ENCODE measurements at places on chromosomes 6 and 20.

DNA sequence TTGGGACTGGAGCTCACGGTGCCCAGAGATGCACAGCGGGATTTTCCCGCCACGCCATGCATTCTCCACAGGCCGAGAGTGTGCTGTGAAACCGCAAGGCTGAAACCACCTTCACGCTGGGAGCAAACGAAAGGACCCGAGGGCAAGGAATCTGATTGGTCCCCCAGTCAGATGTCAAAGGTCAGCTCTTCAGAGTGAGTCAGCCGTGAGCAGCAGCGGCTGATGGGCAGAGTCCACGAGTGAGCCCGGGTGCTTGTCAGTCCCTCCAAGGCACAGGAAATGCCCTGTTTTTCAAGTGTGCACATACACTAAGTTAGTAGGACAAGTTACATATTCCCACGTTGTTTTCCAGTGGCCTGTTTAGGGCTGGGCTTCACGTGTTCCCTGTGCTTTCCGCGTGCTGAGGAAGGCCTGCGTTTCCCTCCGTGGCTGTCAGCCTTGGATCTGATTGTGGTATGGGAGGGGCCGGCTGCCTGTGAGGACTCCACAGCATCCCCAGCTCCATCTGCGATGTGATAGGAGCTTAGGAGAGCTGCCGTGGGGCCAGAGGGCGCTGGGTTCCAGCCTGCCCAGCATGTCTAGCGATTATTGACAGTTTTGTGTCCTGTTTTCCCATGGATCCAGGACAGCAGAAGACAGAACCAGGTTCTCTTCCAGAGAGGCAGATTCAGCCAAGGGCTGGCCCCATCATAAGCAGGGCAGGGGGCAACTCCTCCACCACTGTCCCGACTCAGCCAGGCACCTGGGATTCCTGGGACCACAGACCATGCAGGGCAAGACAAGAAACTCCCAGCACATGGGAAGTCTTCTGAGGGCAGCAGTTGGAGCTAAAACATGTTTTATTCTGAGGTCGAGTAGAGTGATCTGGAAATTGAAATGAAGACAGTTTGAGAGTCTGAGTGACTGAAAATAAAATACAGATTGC lies 38.2 kb upstream of the FRMD1 start:
- DNase-seq, result no peak

DNA sequence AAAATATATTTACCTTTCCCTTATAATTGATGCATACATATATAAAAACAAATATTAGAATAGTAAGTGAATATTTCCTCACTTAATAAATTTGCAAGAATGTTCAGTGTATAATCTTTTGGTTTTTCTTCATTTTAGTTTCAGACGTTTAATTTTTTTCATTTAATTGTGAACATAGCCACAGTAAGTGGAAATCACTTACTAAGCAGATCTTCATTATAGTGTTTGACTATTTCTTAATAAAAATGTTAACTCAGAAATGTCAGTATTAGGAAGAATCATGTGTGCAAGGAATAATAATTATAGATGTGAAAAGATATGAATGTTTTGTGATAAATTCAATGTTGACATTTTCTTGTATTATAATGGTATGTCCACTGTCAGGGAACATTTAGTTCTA lies 27.4 kb downstream of the STXBP5 start:
- DNase-seq, result no peak

DNA sequence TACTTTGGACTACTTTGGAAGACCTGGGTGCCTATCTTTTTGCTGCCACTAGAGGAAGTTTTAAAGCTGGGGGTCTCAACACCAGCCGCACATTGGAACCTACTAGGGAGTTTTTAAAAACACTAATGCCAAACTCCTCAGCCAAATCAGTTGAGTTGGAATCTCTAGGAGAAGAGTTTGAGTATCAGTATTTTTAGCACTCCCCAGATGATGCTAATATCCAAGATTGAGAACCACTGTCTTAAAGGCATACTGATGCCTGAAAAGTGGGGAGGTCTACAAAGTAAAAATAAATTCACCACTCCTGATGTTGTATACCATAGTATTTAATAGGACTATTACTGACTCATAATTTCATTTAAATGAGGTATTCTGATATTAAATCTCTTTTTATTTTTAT lies 62.9 kb upstream of the COL21A1 start:
- DNase-seq, result no peak

DNA sequence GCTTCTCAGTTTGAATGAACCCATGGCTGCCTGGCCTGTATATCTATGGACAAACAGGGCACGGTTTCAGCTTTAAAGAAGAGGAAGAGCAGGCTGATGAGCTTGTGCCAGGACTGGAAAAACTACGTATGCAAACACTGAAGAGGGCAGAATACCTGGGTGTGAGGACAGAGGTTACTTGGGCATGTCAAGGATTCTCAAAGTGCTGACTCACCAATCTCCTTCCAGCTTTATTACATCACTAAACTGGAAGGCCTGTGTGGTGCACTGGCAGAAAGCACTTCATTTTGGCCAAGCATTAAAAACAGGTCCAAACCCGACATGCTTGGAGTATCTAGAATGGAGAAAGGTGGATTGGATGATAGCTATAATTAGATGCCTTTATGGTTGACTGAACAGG lies 95.2 kb downstream of the GMPR start:
- DNase-seq, result no peak

DNA sequence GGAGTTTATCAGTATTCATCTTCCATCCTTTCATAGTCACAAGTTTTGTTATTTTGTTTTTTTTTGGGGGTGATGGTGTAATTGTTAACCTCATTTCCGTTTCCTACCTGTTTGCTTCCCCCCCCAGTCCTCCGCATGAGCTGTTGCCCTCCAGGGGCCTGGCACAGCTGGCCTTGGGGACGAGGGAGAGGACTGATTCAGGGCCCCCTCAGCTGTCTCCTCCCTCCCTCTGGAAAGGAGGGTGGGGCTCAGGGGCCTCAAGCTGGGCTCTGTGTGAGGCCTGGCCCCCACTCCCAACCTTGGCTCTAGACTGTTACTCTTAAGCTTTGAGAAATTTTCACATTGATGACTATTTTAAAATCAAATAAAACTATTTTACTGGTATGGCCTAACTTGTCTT lies 4.0 kb downstream of the LRRC73 start:
- DNase-seq, result no peak

GRCh38 chr20:23520185-23520584 lies 29.3 kb downstream of the CST8 start:
- no peak for DNase-seq

- DNase-seq, result no peak
Observed at GRCh38 chr20:2602746-2603145, 49.7 kb upstream of the NOP56 start.

DNA sequence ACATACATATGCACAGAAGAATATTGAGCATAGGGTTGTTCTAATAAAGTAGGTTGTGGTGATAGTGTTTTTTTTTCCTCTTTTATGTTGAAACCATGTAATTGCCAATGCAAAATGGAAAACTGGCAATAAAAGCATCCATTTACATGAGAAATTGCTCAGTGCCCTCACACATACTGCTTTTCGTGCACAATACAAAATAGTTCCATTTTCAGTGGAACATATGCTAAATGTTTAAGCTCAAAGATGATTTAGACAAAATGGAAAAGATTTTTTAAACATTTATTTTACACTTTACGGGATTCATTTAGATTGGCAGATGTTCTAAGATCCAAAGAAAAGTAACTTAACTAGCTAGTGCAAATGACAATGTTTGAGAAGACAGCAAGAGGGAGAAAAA lies 678.1 kb upstream of the MANEA start:
- no peak for DNase-seq

GRCh38 chr6:37974943-37975342 lies 155.4 kb downstream of the ZFAND3 start:
- DNase-seq, result no peak

GRCh38 chr6:47147836-47148344 lies 105.8 kb upstream of the ADGRF1 start:
- DNase-seq, result no peak

- DNase-seq, result no peak
Observed at GRCh38 chr6:127462376-127462775, 3.2 kb upstream of the KIAA0408 start.

GRCh38 chr20:31835977-31836852 lies 9.2 kb downstream of the FOXS1 start:
- peak; percentile 19 for DNase-seq

- no peak for DNase-seq
Observed at GRCh38 chr6:157558049-157558448, 177.1 kb downstream of the ZDHHC14 start.

DNA sequence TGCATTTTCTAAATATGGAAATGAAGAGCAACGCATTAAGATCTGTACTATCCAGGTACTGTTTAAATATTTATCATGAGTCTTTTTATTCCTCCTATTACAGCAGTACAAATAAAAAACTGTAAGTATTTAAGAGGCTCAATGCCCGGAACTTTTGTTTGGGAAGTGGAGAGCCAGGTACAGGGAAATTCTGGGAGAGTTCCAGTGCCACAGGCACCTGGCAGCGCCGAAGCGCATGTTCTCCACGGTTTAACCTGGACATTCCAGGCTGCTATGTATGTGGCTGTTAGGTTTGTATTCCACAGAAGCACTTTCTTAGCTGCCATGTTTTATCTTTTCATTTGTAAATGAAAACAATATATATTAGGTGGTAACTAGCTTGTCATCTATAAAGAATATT lies 81.7 kb downstream of the PREP start:
- DNase-seq, result no peak

GRCh38 chr6:137689377-137689776 lies 177.7 kb upstream of the TNFAIP3 start:
- no peak for DNase-seq

DNA sequence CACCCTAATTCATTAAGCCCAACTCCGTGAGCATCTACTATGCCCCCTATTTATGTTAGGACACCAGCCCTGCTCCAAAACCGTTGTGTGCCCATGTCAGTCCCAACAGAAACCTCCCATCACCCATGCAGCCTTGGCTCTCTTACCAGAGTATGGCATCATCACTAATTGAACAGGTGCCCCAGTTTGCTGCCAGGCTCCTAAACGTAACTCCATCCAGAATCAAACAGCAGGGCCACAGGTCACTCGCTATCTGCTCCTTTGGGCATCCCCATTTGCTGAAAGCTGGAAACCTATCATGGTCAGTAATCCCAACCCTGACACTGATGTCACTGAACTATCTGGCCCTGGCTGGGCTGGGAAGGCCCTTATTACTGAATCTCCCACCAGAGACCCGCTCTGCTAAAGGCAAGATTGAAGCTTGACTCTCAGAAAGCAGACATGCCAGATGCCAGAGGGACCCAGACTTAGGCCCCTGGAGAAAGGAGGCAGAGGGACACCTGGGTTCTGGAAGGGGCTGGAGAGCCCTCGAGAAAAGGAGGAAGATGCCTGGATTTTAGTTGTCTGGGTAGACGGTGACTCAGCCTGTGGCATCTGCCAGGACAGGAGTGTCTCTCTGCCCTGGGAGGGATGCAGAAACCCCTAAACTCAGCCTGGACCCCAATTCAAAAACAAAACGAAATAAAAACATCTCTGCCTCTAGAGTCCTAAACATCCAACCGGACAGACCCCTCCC lies 14.0 kb downstream of the MUCL3 start:
- DNase-seq, result no peak

DNA sequence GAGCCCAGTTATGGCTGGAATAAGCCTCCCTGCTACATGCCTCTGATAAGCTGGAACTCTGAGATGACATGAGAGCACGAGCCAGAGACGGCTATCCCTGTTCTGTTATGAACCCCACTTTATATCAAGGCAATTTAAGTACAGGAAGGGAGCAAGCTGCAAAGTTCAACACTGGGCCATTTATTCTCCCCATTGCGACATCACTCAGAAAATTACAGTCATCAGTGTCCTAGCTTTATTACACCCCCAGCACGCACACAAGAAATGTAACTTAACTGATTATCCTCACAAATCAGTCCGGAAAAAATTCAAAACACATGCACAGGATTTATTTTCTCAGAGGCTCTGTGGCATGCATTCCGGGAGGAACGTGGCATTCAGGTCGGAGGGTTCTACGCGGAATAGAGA lies 125.3 kb upstream of the SLC2A12 start:
- no peak for DNase-seq

GRCh38 chr6:122265755-122266154 lies 133.7 kb upstream of the HSF2 start:
- no peak for DNase-seq

DNA sequence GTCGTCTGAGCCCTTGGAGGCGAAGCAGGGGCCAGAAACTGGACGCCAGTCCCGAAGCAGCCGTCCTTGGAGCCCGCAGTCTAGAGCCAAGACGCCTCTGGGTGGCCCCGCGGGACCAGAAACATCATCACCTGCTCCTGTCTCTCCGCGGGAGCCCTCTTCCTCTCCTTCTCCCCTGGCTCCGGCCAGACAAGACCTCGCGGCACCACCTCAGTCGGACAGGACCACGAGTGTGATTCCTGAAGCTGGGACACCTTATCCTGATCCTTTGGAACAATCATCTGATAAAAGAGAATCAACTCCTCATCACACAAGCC lies 416 bp downstream of the RSPH4A start:
- no peak for DNase-seq

- DNase-seq, result no peak
Observed at GRCh38 chr6:81589465-81590313, 162.8 kb downstream of the TENT5A start.

DNA sequence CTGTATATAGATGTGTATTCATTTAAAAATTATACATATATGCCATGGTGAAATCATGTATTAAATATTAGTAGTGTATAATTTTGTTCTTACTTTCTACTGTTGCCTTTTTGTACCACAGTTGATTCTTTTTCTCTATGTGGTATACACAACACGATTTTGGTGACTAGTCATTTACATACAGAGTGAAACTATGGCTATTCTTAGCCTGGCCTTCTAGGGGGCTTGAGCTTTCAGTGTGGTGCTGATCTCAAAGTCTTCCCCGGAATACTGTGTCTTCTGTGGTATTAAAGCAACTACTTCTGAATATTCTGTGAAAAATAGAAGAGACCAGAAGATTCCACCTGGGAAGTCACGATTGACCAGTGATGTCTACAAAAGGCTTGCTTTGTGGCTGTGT lies 301.9 kb downstream of the UTRN start:
- no peak for DNase-seq

- DNase-seq, result no peak
Observed at GRCh38 chr6:90612313-90612680, 25.4 kb upstream of the MAP3K7 start.

- no peak for DNase-seq
Observed at GRCh38 chr6:154921482-154921881, 73.6 kb upstream of the TIAM2 start.

DNA sequence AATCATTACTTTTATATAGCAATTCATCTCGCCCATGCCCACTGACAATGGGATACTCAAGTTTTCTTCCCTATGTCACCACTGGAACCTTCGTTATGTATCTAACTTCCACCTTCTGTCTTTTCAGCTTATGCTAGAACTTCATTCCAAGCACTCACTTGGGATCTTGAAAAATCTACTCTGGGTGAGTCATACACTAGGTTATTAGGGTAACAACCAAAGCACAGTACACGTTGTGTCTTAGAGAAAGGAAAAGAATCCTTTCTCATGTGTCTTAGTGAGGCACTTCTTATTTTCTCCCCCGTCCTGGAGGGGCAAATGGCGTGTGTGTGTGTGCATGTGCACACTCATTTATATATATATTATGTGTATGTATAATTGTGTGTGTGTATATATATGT lies 18.3 kb upstream of the FAM162B start:
- no peak for DNase-seq
